ENCODE measurements at places on chromosomes 7 and 10. TPM values are rescaled to one million over a fixed set of nuclear protein-coding genes. Genes with fewer than 3 reads are reported as not detected.

DNA sequence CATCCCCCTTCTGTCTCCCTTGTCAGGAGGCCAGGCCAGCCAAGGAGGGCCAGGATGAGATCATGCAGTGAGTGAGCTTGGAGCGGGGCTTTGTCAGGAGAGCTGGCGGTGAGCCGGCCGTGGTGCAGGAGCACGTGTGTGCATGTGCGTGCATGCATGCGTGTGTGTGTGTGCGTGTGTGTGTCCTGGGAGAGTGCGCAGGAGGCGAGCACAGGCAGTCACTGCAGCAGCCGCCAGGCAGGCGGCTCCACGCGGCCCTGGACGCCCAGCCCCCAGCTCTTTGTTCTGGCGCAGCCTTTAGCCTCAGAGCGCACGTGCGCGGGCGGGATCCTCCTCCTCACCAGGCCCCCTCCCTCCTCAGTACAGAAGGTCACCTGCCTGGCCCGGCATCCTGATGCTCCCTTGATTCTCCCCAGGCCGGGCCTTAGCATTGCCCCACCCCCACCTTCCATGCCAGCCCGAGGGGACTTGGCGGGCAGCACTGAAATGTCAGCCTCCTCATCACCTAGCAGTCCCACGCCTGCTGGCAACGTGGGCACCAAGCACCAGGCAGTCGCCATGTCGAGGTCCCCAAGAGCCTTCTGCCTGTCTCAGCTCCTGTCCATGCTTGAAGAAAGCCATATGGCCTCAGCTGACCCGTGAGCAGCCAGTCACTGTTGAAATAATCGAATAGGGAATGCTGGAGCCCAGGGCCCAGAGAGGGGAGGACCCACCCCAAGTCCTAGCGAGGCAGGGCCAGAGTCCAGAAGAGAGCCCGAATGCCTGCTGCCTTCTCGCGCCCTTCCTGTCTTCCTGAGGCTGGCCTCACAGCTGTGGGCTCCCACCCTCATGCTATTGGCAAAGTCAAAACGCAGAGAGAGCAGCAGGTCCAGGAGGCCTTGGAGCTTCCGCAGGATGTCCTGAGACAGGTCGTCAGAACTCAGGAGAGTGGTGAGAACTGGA lies 125.9 kb upstream of the PPIF start:
- DNase-seq = no peak

GRCh38 chr10:86341361-86341811 lies 25.2 kb downstream of the GRID1 start:
- DNase-seq = peak; percentile 40

- DNase-seq = no peak
Measured at GRCh38 chr7:128462460-128462859, 6.8 kb downstream of the HILPDA start.

GRCh38 chr10:90987383-90987782 lies 66.5 kb upstream of the ANKRD1 start:
- no peak for DNase-seq

DNA sequence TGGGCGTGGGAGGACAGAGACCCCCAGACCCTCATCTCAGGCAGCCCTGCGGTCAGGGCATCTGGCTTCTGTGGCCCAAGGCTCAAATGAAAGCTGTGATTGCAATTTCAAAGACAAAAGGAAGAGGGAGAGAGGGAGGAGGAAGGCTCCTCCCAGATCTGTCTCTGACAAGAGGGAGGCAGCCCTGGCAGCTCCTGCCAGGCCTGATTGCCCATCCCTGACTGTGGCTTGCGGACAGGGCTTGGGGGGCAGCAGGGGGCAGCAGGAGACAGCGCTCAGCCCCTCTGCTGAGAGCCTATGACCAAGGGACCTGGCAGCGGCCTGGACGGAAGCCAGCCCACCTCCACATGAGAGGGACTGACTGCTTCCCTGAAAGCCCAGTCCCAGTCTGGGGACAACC lies 91.8 kb downstream of the PTPRN2 start:
- no peak for DNase-seq

DNA sequence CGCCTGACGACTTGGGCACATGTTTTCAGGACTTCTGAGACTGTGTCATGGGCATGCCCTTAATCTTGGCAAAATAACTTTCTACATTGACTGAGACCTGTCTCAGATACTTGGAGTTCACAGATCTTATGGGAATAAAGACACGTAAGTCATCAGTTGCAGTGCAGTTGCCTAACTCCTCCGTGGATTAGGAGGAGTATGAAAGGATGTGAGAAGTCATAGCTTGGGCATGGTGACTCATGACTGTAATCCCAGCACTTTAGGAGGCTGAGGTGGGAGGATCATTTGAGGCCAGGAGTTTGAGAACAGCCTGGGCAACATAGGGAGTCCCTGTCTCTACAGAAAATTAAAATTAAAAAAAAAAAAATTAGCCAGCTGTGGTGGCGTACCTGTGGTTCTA lies 49.6 kb downstream of the EXOC6 start:
- DNase-seq = no peak

SMO gene
- 0.39 TPM for total RNA-seq

- DNase-seq = no peak
Measured at GRCh38 chr10:44589944-44590449, 205.1 kb upstream of the CXCL12 start.

ASB10 gene
- not detected for total RNA-seq

RAPGEF5 gene
- 1.1 TPM for total RNA-seq

- DNase-seq = no peak
Measured at GRCh38 chr10:20489961-20490360, 407.1 kb downstream of the NEBL start.

- DNase-seq = no peak
Measured at GRCh38 chr7:138359870-138360559, 100.0 kb upstream of the TRIM24 start.

EFCAB10 gene
- total RNA-seq = not detected

SPAM1 gene
- not detected for total RNA-seq

GRCh38 chr10:131896403-131896802 lies 4.4 kb upstream of the PPP2R2D start:
- DNase-seq = peak; percentile 81

DNA sequence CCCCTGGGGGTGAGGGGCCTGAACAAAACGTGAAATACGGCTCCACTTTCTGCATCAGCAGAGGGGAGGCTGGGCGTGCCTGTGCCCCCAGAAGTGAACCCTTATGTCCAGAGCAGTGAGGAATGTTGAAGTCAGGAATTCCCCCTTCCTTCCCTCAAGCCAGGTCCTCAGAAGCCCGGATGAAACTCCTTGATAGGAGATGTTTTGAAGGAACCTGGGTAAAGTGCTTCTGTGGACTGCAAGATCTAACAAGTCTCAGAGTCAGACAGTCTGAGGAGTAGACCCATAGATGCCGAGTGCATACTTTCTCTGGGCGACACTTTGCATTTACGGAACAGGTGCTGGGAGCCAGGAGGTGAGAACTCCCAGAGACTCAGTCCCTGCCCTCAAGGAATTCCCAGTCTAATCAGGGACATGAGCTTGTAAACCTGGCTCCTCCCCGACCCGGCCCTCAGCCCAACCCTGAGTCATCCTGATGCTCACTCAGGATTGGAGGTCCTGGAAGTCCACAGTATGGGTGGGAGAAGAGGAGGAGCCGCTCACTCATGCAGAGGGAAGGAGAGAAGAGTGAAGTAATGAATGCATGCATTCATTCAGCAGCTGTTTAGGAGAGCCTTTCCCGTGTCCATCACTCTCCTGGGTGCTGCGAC lies 179.5 kb upstream of the ITGB1 start:
- no peak for DNase-seq

GRCh38 chr10:25226775-25227682 lies 52.2 kb downstream of the GPR158 start:
- DNase-seq = no peak

RASA4B gene
- total RNA-seq = 23.4 TPM

- DNase-seq = no peak
Measured at GRCh38 chr7:155234158-155234492, 63.6 kb upstream of the INSIG1 start.

TRIM74 gene
- not detected for total RNA-seq

Data from natural killer cell treated with Interleukin-12 subunit alpha and Interleukin-12 subunit beta and Interleukin-15 and Interleukin-18, amount 100 ng/mL, for 72 hours (primary cell).